ENCODE measurements at places on chromosomes 2 and 18. TPM values are rescaled to one million over a fixed set of nuclear protein-coding genes. Genes with fewer than 3 reads are reported as not detected.

Gene CRYBA2
- total RNA-seq: not detected

Gene LHCGR
- total RNA-seq: not detected

Gene ZNF804A
- total RNA-seq: not detected

Gene TEKT4
- total RNA-seq: not detected

Gene PLEK
- not detected for total RNA-seq

Data from A549 treated with Hydrocortisone at 1 μM for 4 hours (cell line).